ENCODE measurements at places on chromosomes 5 and 9. TPM values are rescaled to one million over a fixed set of nuclear protein-coding genes. Genes with fewer than 3 reads are reported as not detected.

CARTPT gene
- total RNA-seq: not detected

SETD9 gene
- 6.4 TPM for total RNA-seq

COQ4 gene
- 49.6 TPM for total RNA-seq

KCTD16 gene
- total RNA-seq: 0.05 TPM

PALM2AKAP2 gene
- 0.55 TPM for total RNA-seq

MYMK gene
- not detected for total RNA-seq

GLDC gene
- 17.4 TPM for total RNA-seq

PDGFRB gene
- 0.18 TPM for total RNA-seq

PCDHA8 gene
- 0.07 TPM for total RNA-seq

MARCHF3 gene
- total RNA-seq: 1.2 TPM

ZFP2 gene
- 0.07 TPM for total RNA-seq

SHROOM1 gene
- 11.0 TPM for total RNA-seq

TAF11L10 gene
- total RNA-seq: not detected

CDX1 gene
- not detected for total RNA-seq

PCDH1 gene
- 1.7 TPM for total RNA-seq

CAMLG gene
- total RNA-seq: 25.1 TPM

PPP1R2B gene
- total RNA-seq: 0.07 TPM

CORO2A gene
- 0.71 TPM for total RNA-seq

ELOVL7 gene
- total RNA-seq: 9.5 TPM

AIF1L gene
- total RNA-seq: 1.3 TPM

PSAT1 gene
- total RNA-seq: 183 TPM

WDR38 gene
- not detected for total RNA-seq

All from A549 treated with CpdA at 1 μM for 4 hours (cell line).